ENCODE measurements at places on chromosomes 11 and 22.
A peak's percentile ranks its signal among the peaks of the same experiment; 100 is the strongest.

DNA sequence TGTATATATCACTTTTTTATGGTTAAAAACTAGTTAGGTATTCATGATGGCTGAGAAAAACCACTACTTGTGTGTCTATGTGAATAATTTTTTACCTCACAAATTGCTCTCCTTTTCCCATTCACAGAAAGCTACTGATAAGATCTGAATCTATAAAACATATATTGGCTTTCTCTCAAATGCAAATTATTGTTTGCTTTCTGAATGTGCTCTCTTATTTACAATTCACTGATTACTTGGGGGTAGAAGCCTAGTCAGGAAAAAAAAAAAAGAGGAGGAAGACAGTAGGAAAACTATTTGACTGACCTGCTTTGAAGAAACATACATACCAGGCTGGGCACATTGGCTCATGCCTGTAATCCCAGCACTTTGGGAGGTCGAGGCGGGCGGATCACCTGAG is 20.5 kb downstream of the PGM2L1 start:
- no peak for DNase-seq

GRCh38 chr11:27718863-27719545 is 18.7 kb upstream of the BDNF start:
- DNase-seq, result no peak

GRCh38 chr11:776263-776560 is 1.1 kb downstream of the GATD1 start:
- no peak for DNase-seq

DNA sequence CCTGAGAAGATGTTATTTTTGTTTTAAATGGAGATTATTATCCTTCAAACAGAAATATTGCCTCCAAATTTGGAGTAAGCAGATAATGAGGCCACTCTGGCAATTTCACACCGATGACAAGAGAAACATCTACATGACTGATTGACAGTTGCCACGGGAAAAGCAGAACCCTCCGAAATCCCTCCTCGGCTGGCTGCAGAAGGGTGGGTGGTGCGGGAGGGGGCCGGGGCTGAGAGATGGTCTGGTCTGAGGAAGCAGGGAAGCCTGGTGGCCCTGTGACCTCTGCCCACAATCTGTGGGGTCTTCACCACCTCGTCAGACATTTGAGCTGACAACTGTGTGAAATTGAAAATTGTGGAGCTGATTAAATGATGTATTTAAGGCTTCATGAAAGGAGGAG is 503.2 kb downstream of the MN1 start:
- no peak for DNase-seq

DNA sequence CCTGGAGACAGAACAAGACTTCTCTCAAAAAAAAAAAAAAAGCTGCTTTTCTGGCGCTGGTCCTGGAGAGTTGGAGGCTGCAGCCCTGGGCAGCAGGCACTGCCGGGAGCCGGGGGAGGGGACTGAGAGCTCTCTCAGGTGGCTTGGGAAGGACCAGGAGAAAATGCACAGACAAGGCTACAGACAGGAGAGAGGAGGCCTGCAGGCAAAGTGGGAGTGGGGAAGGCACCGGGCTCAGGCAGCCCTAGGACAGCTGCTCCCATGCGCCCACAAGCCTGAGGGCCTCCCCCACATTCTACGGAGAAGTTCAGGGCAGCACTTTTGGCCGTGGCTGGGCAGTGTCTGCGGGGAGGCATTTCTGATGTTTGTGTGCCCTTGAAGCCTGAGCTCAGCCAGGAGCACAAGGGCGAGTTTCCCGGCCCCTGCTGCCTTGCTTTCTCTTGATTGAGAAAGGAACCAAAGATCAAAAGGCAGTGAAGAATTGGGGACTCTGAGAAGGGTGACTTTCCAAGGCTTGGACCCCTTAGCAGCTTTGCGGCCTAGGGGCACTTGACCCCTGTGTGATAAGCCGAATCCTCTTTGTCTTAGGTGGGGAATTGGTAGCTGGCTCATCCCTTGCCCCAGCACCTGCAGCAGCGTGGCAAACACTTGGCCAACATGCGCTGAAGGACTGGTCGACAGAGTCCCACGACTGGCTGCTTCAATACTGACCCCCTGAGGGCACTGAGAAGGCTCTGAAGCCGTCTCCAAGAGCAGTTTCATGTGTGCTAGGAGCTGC is 35.3 kb downstream of the PPM1F start:
- no peak for DNase-seq

DNA sequence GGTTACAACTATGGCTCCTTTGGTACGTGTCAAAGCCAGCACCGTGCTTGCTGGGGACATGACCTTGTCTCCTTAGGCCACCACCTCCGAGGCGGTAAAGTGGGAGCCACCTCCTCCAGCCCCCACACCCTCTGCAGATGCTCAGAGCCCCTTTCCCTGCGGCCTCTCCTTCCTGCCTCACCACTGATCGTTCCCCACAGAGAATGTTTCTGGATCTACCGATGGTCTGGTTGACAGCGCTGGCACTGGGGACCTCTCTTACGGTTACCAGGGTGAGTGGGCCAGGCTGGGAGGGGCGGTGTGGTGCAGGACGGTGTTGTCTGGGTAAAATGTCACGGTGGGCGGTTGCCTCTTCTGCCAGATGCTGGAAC is 8.9 kb downstream of the SIDT2 start:
- no peak for DNase-seq

- no peak for DNase-seq
Observed at GRCh38 chr22:25448435-25449051, 115.9 kb upstream of the GRK3 start.

DNA sequence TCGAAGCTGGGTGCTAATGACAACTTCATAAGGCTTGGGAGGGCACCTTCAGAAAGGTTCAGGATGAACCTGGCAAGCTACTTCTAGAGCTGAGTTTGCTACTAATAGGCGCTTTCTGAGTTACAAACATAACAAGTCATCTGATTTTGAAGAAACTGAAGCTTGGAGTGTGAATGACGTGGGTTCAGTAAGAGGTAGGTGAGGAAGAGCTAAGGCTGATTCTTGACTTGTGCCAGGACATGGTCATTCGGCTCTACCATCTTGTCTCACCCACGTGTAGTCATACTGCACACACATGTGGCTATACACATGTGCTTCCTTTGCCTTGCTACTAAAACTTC is 56.4 kb downstream of the SWAP70 start:
- DNase-seq, result no peak

DNA sequence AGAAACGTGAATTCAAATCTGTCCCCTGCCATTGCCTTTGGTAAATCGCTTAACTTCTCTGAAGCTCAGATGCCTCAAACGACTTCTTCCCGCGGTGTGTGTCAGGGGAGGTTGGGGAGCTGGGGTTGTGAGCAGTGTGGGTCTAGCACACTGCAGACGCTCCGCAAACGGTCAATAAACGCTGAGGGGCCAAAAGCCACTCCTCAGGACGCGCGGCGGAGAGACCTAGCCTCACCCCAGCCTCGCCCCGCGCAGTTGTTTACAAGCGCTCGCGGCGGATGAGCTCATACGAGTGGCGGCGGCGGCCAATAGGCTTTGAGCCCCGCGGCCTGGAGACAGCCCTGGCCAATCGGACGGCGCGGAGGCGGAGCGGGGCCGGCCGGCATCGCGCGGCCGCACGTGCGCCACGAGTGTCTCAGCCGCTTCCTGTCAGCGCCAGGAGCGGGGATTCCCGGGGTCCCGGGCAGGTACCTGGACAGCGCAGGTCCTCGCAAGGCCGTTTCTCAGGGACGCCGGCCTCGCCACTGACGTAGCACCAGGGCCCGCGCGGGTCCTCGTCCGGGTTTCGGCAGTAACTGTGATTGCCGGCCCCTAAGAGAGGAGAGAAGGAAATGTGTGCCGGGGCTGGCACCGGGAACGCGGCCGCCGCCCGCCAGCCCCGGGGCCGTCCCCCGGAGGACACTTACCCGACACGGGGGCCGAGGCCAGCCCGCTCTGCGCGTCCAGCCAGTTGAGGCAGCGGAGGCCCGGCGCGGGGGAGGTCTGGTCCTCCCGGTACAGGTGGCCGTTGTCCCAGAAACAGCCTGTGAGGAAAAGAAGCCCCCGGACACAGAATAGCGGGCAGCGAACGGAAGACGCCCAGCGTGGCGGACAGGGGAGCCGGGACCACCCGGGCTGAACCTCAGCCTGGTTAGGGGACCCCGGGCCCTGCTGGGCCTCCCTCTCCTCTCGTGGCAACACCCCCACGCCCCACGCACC is 1.5 kb downstream of the PIK3IP1 start:
- peak; percentile 62 for DNase-seq

DNA sequence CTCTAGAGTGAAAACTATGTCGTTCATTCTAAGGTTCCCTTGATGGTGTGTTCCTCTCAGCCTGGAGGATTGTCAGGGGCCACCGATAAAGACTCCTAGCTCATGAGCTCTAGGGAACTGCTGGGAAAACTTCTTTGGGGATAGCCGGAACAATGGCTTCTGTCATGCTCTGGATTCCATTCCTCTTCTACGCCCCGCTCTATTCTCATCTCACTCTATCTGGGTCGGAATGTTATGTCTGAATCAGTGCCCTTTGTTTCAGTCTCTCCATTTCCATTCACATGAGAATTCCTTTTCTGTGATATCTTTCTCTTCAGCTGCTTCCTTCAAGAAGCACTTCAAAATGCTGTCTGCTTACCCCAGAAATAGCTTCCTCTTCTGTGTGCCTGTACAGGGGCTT is 16.9 kb upstream of the SLCO2B1 start:
- DNase-seq, result no peak

- DNase-seq, result no peak
Observed at GRCh38 chr11:101907815-101908214, 7.0 kb upstream of the CEP126 start.
